ENCODE measurements at places on chromosomes 1 and 21.

DNA sequence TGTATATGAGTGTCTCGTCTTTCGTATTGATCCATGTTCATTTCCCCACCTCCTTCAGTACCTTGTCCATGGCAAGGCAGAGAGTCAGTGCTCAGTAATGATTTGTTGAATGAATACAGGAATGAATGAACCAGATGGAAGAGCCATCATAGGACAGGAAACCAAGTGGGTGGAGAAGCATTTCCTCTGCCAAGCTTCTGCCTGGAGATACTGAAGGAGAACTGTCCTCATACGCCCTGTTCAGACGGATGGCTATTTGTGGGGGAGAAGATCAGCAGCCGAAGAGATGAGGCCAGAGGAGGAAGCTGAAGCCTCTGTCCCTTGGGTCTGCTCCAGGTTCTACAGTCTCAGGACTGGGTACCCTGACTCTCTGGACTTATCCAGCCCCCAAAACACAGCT is 5.8 kb downstream of the FAM43B start:
- DNase-seq = no peak

GRCh38 chr1:235502601-235503402 is 1.4 kb downstream of the B3GALNT2 start:
- no peak for DNase-seq

DNA sequence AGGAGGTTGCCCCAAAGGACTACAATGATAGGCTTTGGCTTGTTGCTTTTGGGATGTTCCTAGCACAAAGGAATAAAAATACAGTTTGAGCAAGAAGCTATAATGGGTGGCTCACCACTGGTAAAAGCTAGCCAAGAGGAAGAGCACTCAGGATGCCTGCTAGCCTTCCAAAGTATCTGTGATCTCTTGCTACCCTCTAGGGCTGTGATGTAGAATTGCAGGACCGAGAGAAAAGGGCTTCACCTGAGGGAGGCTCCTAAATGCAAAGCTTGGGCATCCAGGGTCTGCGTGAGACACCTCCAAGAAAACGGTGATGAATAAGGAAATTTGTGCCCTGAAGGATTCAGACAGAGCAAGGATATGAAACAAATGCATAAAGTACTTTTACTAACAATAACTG is 17.7 kb downstream of the IVL start:
- peak; percentile 64 for DNase-seq

DNA sequence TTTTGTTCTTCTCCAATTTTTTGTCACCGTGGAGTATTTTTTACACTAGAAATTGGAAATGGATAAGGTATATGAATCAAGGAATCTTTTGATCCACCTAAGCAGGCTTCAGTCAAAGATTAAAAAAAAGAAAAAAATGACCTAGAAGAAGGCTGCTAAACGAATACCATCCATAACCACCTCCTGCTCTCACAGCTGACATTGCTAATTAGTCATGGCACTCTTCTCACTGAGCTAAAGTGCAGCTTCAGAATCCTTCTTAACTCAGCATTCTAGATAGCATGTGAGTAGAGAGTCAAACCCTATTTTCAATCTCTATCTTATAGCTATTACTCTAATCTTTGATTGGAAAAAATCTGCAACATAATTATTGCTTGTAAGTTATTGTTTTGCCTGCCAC is 40.2 kb upstream of the ST6GALNAC5 start:
- DNase-seq = no peak

- no peak for DNase-seq
Measured at GRCh38 chr1:161838885-161839284, 72.8 kb downstream of the ATF6 start.

DNA sequence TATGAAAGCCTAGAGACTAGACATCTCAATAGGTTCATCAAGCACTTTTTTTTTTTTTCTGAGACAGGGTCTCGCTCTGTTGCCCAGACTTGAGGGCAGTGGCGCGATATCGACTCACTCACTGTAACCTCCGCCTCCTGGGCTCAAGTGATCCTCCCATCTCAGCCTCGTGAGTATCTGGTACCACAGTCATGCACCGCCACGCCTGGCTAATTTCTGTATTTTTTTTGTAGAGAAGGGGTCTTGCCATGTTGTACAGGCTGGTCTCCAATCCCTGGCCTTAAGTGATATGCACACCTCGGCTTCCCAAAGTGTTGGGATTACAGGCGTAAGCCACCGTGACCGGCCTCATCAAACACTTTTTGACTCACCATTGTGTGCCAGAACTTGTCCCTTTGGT is 613 bp upstream of the GPATCH4 start:
- DNase-seq = no peak

DNA sequence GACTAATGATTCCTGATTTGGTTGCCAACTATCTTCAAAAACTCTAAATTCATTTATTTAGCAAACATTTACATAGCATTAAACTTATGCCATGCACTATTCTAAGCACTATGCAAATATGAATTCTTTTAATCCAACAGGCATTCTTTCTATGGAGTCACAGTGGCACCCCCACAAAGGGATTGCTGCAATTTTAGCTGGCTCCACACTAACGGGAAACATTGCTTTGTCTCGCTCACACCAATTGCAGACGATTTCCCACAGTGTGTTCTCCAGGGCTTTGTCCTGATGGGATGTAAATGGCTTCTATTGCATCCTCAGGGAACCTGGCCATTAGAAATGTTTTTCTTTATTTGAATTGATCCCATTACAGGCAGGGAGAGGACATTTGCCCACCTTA is 259.1 kb downstream of the BARHL2 start:
- DNase-seq = no peak

DNA sequence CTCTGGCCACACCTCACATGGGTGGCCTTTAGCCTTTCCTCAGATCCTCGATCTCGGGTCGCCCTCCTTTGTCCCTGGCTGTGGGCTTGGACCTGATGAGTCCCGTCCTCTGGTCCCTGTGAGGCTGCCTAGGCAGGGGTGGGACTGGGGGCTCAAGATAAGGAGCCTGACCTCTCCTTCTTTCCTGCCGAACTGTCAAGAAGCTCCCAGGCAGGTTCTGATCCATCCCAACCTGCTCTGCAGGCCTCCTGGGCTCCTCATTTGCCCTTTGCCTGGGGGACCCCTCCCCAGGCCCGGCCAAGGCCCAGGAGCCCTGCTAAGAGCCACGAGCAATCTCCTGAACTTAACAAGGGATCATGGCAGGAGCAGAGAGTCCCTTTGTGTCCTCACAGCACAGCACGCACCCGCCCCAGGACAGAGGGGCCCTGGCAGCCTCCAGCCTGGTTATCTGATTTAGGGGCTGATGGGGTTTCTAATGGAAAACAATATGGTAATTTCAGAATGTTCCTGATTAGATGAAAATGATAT is 82.4 kb upstream of the POU3F1 start:
- no peak for DNase-seq

- no peak for DNase-seq
Measured at GRCh38 chr1:212254853-212255363, 30.3 kb upstream of the PPP2R5A start.

GRCh38 chr1:156556354-156556753 is 16.0 kb downstream of the IQGAP3 start:
- no peak for DNase-seq

- no peak for DNase-seq
Measured at GRCh38 chr1:244941121-244941520, 76.8 kb upstream of the HNRNPU start.

DNA sequence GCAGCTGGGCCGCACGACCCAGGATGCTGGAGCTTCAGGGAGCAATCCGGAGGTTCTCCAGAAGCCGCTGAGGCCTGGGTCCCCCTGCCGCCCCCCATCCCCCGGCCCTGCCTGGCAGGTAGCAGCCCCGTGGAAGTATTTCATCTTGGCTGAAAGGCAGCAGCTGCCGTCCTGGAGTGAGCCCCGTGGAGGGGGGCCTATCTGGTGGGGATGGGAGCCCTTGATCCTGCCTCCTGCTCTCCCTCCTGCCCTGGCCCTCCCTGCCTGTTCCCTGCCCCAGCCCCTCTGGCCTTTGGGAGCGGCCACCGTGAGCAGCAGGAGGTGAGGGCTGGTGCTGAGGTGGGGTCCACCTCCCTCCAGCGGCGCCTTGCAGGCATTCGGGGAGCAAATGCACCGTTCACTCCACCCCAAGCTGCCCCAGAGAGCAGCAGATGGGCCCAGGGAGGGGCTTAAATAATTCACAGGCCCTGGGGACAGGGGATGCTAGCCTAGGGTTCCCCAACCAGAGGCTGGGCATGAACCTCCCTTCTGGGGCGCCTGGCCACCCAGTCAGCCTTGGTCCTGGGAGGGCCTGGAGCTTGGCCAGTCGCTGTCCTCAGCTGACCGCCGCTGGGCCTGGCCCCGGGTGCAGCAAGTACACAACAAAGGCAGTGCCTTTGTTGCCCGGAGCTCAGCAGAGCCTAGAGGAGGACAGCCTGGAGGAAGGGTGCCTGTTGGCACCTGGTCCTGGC is 23.7 kb upstream of the PLCH2 start:
- no peak for DNase-seq

GRCh38 chr1:113946112-113946511 is 17.0 kb downstream of the HIPK1 start:
- DNase-seq = no peak

GRCh38 chr1:157852476-157852875 is 10.9 kb upstream of the CD5L start:
- DNase-seq = no peak

DNA sequence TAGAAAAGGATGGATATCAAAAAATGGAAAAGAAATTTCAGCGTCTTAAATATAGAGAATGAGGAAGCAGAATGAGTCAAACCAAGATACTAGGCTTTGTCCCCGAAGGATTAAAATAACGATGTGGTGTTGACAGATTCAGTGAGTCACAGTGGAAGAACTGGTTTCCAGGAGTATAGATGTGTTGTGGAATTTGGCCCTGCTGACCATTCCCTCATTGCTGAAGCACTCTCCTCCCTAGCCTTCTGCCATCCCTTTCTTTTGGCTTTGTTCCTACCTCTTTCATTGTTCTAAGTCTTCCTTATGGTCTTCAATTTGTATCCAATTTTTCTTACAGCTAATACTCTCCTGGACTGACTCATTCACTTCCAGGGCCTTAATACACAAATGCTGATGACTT is 23.1 kb upstream of the USP25 start:
- peak; percentile 84 for DNase-seq

DNA sequence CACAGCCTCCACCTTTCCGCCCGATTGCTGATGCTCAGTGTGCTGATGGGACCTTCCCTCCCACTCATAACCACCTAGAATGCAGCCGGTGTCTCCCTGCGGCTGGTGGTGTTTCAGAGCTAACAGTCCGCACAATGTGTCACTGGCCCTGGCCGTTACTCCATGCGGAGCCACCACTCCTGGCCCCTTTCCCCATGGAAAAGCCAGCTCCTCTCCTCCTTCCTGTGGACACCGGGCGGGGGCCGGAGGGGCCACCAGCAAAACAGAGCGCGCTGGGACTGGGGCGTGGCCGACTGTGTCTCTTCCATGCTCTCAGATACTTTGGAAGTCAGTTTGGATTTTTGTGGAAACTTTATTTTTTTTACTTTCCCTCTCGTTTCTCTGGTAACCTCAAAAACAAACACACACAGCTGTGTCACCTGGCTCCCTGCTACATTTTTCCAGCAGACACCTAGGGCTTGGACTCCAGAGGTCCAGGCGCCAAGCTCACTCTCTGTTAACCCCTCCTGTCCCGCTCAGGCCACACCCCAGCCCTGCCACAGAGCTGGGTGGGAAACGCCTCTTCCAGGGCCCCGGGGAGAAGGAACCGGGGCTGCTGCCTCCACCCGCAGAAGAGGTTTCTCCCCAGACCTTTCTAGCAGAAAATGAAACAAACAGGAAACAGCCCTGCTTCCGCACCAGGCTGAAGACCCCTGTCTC is 32.5 kb upstream of the COL6A2 start:
- DNase-seq = peak; percentile 46

DNA sequence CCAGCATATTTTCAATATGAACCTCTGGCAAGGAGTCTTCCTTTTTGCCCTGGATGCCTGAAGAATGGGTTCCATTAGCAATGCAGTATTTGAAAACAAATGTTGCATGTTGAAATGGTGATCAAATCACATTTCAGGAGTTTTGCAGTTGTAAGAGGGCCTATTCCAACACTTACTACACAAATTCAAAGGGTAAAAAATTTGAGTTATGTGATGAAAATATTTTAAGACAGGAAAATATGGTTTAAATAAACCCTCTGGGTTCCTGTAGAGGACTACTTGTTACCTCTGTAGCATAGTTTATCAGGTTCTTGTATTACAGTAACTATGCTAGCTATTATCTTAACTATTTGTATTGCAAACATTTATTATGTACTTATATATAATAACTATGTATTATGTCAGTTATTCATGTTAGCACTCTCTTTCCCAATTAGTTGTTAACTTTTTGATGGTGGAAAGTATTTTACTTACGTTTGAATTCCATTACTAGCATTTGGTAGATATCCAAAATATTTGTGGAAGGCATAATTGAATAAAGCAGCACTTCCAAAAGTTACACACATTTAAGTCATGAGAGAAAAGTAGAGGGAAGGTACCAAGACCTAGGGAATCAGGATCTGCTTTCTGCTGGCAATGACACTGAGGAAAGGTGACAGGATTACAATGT is 312.9 kb downstream of the GRIK1 start:
- DNase-seq = no peak

GRCh38 chr1:151372058-151372934 is at the start of gene SELENBP1:
TSS of gene SELENBP1 (minus strand) at chr1:151372705. CDS start at chr1:151372641, 64 bp downstream.
- DNase-seq = peak; percentile 78

GRCh38 chr1:233656032-233656635 is 42.2 kb downstream of the KCNK1 start:
- DNase-seq = no peak

DNA sequence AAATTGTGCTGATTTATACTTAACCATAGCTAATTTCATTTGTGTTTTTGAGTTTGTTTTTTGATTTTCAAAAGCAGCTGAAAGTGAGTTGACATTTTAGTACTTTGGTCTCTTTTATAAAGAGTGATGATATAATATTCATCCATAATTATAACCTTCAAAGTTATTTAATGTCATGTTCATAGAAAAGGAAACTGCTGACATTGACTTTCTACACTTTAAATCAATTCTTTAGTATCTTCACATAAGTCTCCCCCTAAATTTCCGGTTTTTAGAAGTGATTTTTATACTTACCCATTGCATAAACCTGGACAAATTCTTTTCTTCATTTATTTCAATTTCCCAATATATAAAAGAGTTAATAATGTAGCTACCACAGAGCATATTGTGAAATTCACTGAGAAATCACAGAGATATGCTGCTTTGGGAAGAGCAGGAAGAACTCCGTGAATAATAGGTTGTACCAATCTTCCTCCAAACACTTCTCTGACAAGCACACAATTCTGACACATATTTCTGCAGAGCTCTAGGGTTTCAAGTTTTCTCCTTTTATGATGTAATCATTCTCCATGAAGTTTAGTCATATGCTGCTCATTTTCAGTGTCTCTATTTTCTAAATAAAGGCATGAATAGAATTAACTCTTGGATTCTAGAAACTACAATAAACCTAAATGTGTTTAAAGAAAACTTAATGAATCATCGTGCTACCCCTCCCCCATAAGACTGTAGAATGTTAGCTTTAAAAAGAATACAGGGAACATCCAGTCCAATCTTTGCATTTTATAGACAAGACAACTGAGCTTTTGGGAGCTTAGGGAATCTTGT is 25.6 kb upstream of the CDC42BPA start:
- DNase-seq = no peak
